ENCODE measurements at places on chromosomes 1 and 21. TPM values are rescaled to one million over a fixed set of nuclear protein-coding genes. Genes with fewer than 3 reads are reported as not detected.

The SYT2 gene
- 0.16 TPM for total RNA-seq

The RWDD3 gene
- 16.3 TPM for total RNA-seq

DNA sequence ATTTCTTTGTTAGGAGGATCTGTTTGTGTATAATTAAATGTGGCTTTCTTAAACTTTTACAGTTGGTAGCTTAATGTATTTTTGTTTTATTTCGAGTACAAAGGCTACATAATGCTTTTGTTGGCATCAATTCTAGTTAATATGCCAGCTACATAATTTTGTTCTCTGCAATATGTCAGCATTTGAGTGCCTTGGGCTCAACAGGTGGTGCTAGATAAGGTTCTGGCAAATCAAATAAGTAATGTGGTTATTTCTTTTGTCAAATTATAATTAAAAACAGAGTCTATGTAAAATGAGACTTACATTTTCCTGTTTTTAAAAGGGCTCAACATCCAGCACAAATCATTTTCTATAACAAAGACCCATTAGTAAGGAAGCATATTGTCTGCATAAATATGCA lies 410.6 kb upstream of the NR5A2 start:
- no peaks in the 10 kb centered on the region for H3K27me3 ChIP-seq
- no peak for DNase-seq
- H3K36me3 ChIP-seq: no peaks in the 10 kb centered on the region
- no peak overlapping the region for H3K27ac ChIP-seq

The CTSS gene
- total RNA-seq: 32.9 TPM

DNA sequence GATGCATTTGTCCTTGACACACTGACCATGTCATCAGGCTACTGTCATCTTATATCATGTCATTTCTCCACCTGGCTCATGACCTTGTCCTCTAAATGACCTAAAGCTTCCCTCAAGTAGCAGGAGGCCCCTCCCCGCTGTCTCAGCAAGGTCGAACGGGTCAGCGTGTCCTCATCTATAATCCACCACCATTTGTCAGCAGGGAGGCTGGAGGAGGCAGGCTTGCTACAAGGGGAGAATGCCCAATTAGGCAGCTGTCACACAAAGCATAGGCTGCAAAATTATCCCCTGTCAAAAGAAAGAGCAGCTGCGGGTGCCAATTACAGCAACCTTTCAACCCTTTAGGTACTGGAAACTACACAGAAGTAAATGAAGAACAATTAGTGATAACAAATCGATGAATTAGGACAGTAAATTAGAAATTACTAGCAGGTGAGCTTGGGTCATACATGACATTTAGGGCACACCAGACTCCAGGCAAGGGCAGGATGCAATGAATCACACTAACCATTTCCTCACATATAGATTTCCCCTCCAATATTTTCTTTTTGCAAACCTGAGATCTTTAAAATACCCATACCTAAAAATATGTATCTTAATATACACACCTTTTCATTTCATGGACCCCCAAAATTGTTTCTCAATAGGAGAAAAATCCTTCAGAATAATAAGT lies 61.2 kb downstream of the NRIP1 start:
- no peak overlapping the region for H3K27ac ChIP-seq
- no peaks in the 10 kb centered on the region for H3K27me3 ChIP-seq
- H3K36me3 ChIP-seq: no peaks in the 10 kb centered on the region
- no peak for DNase-seq

GRCh38 chr1:150513351-150513791 lies 2.2 kb upstream of the FALEC start:
- H3K27me3 ChIP-seq: no peaks in the 10 kb centered on the region
- H3K4me1 ChIP-seq: no peaks in the 10 kb centered on the region
- no peak for DNase-seq
- no peaks in the 10 kb centered on the region for H3K36me3 ChIP-seq
- no peak overlapping the region for H3K27ac ChIP-seq

The ACAP3 gene
- total RNA-seq: 21.4 TPM
